Activated naive CD4-positive, alpha-beta T cell treated with anti-CD3 and anti-CD28 coated beads for 36 hours (primary cell): ENCODE measurements at places on chromosomes 13 and 19. TPM values are rescaled to one million over a fixed set of nuclear protein-coding genes. Genes with fewer than 3 reads are reported as not detected.

- H3K4me1 ChIP-seq: no peaks in the 10 kb centered on the region
- H3K4me3 ChIP-seq: no peak overlapping the region
- no peak for DNase-seq
These were observed 583.9 kb upstream of the MIR17HG start for GRCh38 chr13:90763476-90764150.

- H3K4me3 ChIP-seq: no peak overlapping the region
- H3K27ac ChIP-seq: no peak overlapping the region
- no peaks in the 10 kb centered on the region for H3K36me3 ChIP-seq
- DNase-seq: no peak
- no peaks in the 10 kb centered on the region for H3K27me3 ChIP-seq
These were observed 1730.1 kb upstream of the PRR20A start for GRCh38 chr13:55410398-55411330.

GRCh38 chr19:51470966-51471365 is 7.4 kb upstream of the CEACAM18 start:
- H3K27me3 ChIP-seq: peaks cover 25% of the 10 kb centered on the region
- no peak overlapping the region for H3K27ac ChIP-seq
- H3K36me3 ChIP-seq: no peaks in the 10 kb centered on the region
- DNase-seq: no peak
- no peak overlapping the region for H3K4me3 ChIP-seq
- peaks cover 4% of the 10 kb centered on the region for H3K4me1 ChIP-seq

- H3K4me1 ChIP-seq: no peaks in the 10 kb centered on the region
- no peaks in the 10 kb centered on the region for H3K36me3 ChIP-seq
- no peak for DNase-seq
- no peak overlapping the region for H3K4me3 ChIP-seq
- no peak overlapping the region for H3K27ac ChIP-seq
- no peaks in the 10 kb centered on the region for H3K27me3 ChIP-seq
These were observed 725.7 kb upstream of the SGCG start for GRCh38 chr13:22455036-22455435.

WASF3 gene
- total RNA-seq: not detected

ZNF57 gene
- 4.7 TPM for total RNA-seq

ASF1B gene
- total RNA-seq: 54.7 TPM
